Ovary (tissue), 10 donors: ENCODE measurements at places on chromosomes 2 and 18. TPM values are rescaled to one million over a fixed set of nuclear protein-coding genes. Genes with fewer than 3 reads are reported as not detected.

Gene SATB2
- total RNA-seq = 5.2 TPM

Gene CROCC2
- 1.6 TPM for total RNA-seq

Gene NMUR1
- total RNA-seq = not detected

Gene TEX51
- not detected for total RNA-seq

Gene FBXO15
- total RNA-seq = 0.48 TPM

Gene KLHL41
- 1.2 TPM for total RNA-seq

Gene IL1R2
- 8.7 TPM for total RNA-seq

Gene SEPTIN10
- total RNA-seq = 71.6 TPM

Gene STRADB
- 16.5 TPM for total RNA-seq

Gene ST6GAL2
- total RNA-seq = 0.20 TPM
